ENCODE measurements at places on chromosomes 2 and 18.

DNA sequence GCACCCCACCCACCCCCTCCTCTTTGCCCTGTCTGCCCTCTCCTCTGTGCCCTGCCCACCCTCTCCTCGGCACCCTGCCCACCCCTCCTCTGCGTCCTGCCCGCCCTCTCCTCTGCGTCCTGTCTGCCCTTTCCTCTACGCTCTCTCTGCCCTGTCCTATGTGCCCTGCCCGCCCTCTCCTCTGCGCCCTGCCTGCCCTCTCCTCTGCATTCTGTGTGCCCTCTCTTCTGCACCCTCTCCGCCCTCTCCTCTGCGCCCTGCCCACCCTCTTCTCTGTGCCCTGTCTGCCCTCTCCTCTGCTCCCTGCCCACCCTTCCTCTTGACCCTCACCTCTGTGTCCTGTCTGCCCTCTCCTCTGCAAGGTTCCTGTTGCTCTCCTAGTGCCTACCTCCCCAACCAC, 233.6 kb downstream of the SMAD2 start:
- no peak for DNase-seq

DNA sequence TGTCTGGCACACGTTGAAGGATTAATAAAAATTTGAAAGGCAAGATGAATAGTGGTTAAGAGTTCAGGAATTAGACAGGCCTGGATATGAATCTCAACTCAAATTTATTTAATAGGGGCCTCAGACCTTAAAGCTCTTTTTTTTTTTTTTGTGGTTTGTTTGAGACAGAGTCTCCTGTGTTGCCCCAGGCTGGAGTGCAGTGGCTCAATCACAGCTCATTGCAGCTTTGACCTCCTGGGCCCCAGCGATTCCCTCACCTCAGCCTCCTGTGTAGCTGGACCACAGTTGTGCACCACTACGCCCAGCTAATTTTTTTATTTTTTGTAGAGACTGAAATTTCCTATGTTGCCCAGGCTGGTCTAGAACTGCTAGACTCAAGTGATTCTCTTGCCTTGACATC, 3.0 kb downstream of the ZRANB3 start:
- no peak for DNase-seq

- DNase-seq: no peak
Measured at GRCh38 chr2:217902379-217903141, 100.2 kb downstream of the TNS1 start.

- peak; percentile 57 for DNase-seq
Measured at GRCh38 chr2:157431176-157431575, 12.7 kb downstream of the CYTIP start.

DNA sequence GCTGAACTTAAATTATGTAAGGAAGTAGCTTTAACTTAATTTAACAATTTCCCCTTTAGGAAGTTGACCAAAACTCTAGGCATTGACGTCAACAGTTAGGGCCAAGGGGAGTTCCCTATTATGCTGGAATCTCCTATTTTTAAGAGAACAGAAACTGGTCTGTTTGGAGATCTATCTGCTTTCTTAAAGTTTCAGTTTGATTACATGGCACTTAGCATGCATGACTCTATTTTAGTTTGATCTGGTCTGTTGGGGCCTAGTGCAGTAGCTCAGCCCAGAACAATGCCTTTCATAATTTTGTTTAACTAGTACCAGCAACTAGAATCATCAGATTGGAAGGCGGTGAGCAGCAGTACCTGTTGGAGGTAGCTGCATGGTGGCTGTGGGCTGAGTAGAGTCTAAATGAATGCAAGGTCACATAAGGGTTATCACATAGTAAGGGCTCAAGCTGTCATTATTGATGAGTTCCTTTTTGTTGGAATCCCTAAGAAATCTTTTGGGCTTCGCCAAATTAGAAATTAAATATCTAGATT, 60.5 kb upstream of the ZNG1B start:
- DNase-seq: no peak

- no peak for DNase-seq
Measured at GRCh38 chr2:120176526-120176925, 46.7 kb downstream of the TMEM185B start.

GRCh38 chr2:129801575-129801974, 177.9 kb upstream of the RAB6C start:
- peak; percentile 18 for DNase-seq

GRCh38 chr2:238699307-238700116, 148.4 kb upstream of the TWIST2 start:
- no peak for DNase-seq

DNA sequence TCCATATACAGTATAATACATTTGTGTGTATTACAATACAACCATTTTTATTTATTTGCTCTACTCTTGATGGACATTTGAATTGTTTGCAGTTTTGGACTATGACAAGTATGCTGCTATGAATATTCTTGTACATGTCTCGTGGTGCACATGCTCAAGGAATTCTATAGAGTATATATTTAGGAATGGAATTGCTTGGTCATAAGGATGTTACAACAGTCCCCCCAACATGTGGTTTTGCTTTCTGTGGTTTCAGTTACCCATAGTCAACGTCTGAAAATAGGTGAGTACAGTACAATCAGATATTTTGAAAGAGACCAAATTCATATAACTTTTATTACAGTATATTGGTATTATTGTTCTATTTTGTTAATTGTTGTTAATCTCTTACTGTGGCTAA, 24.1 kb upstream of the PLEKHM3 start:
- no peak for DNase-seq

GRCh38 chr2:19235308-19235707, 123.1 kb downstream of the OSR1 start:
- DNase-seq: no peak

DNA sequence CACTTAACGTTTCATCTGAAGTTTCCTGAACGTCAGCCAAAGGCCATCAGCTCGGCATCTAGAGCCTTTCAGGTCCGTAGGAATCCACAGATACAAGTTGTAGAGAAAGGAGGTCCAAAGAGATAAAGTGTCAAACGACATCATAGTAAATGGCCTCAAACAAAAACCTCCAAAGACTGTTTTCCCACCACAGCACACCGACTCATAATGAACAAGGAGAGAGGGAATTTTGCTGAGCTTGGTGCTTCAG, 150.3 kb downstream of the PXDN start:
- no peak for DNase-seq

- no peak for DNase-seq
Measured at GRCh38 chr2:152920846-152921245, 202.4 kb downstream of the ARL6IP6 start.

GRCh38 chr2:145750612-145751011, 1230.7 kb upstream of the ZEB2 start:
- no peak for DNase-seq

DNA sequence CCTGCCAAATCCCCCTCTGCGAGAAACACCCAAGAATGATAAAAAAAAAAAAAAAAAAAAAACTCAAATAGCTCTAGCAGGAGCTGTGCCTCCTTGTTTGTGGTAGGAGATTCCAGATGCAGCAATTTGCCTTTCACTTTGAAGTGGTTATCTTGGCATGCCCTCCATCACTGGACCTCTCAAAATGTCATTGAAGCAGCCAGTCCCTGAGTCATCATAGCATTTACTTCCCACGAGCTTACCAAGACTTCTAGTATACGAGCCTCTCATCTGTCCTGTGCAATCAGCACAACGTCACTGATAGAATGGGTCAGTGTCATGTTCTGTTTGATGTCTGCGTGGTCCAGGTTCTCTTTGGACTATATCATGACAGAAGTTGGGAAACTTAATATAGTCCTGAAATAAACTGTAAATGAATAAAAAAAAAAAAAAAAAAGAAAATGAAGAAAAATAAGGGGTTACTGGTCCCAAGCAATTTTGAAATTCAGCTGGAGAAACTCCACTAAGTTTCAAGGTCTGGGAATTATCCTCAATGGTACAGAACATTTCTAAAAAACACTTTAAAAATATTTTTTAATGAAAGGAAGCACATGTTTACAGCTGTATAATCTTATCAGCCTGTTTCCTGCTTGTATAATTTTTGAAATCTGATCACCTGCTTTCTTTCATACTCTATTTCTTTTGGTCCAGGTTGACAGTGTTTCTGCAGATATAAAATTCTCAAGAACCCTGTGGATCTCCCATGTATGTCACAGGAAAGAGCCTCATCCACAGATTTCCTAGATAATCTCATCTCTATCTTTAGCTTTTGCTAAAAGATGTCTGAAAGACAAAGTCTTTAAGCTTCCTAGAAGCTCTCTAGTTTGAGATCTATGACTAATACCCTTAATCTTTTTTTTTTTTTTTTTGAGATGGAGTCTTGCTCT, 74.1 kb upstream of the EHBP1 start:
- no peak for DNase-seq

GRCh38 chr18:51196118-51196810, 1.2 kb downstream of the MEX3C start:
- DNase-seq: peak; percentile 80

DNA sequence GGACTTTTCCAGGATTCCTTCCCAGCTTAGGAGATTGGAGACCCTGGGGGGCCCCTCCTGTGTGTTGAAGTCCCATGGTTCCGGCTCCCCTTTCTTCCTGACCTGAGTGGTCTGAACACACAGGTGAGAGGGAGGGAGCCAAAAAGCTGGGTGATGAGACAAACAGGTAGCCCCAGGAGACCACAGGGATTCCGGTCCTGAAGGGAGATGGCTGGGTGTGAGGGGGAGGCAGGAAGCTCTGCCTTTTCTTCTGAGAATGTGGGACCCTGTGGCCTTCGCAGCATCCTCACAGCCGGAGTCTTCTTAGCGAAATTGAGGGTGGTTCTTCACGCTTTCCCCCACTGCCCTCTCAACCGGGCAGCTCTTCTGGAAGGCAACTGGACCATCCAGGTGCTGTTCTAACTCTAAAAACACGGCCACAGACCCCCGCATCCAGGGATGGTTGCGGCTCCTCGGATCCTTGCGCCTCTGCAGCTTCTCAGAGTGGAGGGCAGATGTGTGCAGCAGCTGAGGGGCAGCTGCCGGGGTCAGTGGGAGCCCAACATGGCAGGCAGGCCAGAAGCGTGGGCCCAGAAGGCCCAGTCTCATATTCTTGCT, 4.4 kb downstream of the SLC66A3 start:
- no peak for DNase-seq

- peak; percentile 79 for DNase-seq
Measured at GRCh38 chr2:224847961-224848850, 132.0 kb upstream of the CCDC195 start.

GRCh38 chr2:187935126-187935525, 356.5 kb upstream of the GULP1 start:
- DNase-seq: no peak

GRCh38 chr2:226893216-226893615, 57.4 kb downstream of the RHBDD1 start:
- DNase-seq: no peak

DNA sequence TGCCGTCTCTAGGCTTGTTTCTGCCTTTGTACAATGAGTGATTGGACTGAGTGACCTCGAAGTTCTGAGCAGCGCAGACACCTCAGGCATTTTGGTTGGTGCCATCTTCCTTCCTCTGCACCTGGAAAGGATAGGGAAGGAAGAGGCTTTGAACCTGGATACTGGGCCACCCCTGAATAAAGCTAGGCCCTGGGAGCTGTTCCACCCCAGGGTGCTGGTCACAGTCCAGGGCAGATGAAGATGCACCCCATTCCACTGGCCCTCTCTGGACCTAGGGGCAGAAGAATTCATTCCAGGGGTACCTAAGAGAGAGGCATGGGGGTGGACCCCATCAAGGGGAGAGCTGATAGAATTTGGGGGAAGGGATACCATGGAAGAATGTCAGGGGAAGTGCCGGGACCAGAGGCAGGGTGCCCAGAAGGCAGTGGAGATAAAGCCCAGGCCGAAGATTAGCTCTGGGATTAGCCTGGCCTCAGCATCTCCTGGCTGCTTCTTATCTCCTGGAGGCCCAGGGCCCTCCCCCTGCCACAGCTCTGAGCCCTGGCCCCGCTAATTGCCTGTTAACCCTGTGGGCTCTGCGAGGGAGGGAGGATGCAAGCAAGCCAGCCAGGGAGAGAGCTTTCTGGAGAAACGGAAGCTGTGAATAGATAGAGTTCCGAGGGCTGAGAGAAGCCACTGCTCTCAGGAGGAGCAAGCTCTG, 11.4 kb downstream of the ASIC4 start:
- no peak for DNase-seq

DNA sequence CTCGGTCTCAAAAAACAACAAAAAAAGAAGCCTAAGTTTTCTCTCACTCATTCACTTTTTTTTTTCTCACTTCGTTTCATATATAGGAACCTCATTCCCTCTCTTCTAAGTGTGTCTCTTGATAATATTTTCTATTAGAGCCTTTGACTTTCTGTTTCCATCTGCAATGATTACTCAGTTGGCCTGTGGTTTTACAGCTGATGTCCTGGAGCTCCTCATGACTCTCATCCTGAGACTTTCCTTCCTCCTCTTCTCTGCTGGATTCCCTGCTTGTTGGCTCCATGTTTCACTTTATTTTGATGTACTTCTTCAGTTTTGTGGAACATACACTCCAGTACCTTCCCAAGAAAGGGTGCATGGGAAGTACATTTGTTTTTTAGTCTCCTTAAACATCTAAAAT, 154.2 kb upstream of the GATA6 start:
- DNase-seq: no peak

- DNase-seq: peak; percentile 57
Measured at GRCh38 chr18:5429681-5430080, 114.1 kb downstream of the EPB41L3 start.

DNA sequence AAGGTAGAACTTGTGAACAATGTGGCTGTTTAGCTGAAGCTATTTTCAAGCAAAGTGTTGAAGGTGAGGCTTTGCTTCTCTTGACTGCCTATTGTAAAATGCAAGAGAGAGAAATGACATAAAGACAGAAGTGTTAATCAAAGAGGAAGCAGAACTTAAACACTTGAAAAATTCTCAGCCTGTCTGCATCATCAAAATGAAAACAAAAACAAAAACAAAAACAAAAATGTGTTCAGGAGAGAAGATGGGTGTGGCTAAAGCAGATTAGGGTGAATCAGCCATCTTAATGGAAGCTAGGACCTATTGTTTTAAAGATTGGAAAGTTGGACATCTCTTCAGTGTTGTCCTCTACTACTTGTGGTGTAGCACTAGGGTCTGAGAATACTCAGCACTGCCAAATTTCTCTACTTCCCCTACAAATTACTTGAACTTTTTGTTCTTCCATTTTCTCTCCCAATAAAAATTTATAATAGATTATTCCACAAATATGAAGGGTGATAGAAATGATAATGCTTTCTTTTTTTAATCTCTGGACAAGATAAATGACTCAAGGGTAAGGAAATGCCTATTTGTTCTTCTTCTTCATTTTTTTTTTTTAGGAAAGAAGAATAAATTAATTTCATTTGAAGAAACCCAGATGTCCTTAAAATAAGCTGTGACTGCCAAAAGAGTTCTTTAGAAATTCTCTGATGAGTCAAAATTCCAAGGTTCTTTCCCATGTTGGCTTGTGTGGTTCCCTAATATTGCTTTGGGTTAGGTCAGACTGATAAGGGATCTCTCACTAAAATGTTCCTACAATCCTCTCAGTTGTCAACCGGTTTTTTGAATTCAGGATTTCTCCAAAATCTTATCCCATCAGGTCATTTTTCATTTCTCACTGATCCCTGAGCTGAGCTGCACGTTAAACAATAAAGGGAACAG, 571.2 kb upstream of the ZEB2 start:
- no peak for DNase-seq

- no peak for DNase-seq
Measured at GRCh38 chr2:79005216-79005615, 20.3 kb upstream of the REG3G start.

Measured in NCI-H69 (cell line).